Activated CD8-positive, alpha-beta memory T cell treated with anti-CD3 and anti-CD28 coated beads, Interleukin-2, amount 50 U/mL, for 48 hours (primary cell): ENCODE measurements at places on chromosomes 2 and 18.

DNA sequence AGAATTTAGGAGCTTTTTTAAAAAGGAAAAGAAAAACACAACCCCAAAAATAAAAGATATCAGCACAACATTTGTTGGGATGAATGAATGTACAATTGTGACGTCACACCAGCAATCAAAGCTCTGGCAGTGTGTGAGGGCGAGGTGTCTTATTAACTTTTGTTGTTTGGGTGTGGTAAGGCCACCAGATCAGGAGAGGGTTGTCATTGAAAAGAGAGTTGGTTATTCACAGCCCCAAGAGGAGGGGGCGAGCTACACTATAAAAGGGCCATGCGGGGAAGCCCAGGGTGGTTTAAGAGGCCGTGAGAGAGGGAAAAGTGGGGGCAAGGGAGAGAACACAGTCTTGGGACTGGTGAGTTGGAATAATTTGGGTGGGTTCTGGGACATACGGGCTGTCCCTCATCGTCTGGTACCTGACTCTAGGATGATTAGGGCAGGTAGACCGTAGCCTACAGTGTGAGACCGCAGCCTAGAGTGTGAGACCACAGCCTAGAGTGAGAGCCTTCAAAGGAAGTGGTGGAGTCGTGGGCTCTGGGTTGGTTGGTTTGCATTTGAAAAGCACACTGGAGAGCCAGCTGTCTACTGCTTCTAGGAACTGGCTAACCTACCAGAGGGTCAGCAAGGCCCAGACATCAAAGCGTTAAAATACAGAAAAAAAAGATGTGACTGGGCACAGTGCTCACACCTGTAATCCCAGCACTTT is 128.4 kb downstream of the INO80D start:
- DNase-seq = no peak

DNA sequence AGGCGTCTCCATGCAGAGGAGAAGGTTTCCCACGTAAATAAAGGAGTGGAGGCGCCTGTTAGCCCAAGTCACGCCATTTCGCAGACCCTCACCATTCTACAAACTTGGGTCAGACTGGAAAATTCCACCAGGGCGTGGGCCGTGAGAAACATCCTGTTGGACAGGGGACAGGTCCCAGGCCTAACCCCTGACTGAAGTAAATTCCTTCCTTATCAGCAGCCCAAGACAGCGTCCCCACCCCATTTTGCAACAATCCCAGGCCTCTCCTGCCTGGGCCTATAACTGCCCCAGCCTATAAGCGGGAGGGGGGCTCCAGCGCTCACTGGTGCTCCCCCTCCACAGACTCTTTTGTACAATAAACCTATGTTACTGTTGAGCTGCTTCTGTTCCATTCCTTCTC is 57.3 kb upstream of the CBLN2 start:
- no peak for DNase-seq

GRCh38 chr2:66550826-66551225 is 115.9 kb downstream of the MEIS1 start:
- no peak for DNase-seq

DNA sequence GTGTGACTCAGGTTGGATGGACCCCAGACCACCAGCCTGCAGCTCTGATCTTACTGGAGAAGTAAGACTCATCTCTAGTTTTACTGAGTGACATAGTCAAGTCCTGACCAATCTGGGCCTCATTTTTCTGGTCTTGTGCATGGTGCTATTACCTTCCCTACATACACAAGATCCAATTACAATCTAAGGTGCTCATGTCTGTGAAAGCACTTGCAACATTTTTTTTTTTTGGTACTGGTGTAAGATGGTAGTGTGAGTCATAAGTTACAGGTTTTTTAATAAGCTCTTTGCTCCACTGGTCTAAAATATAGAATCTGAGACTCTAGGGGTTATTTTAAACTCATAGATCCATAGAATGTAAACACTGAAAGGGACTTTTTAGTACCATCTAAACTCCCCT is 117.3 kb upstream of the EFEMP1 start:
- DNase-seq = no peak

GRCh38 chr2:177972782-177973181 is 99.8 kb downstream of the PDE11A start:
- DNase-seq = no peak

DNA sequence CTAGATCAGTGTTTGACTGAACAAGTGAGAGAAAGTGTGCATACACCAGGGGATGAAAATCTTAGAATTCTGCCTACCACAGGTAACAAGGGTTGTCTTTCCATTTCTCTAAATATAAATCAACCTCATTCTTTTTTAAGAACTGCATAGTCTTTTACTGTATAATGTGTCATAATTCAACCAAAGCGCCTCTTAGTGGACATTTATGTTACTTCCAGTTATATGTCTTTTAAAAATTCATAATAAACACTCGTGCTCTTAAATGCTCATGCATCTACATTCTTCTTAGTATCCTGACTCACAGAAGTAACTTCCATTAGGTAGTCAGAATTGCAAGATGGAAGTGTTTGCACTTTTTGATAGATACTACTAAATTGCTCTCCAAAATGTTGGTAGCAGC is 76.2 kb downstream of the CHRNA1 start:
- DNase-seq = no peak

DNA sequence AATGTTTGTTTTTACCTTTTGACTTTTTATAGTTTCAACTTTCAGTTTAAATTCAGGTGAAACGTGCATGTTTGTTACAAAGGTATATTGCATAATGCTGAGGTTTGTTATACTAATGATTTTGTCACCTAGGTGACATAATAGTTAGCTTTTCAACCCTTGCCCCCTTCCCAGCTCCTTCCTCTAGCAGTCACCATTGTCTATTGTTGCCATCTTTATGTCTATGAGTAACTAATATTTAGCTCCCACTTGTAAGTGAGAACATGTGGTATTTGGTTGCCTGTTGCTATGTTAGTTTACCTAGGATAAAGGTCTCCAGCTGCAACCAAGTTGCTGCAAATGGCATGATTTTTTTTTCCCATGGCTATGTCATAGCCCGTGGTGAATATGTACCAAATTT is 322.3 kb upstream of the SETBP1 start:
- DNase-seq = no peak

GRCh38 chr18:28185121-28185520 is 8.2 kb upstream of the CDH2 start:
- no peak for DNase-seq

GRCh38 chr2:237888389-237888788 is 29.0 kb downstream of the RAMP1 start:
- no peak for DNase-seq

DNA sequence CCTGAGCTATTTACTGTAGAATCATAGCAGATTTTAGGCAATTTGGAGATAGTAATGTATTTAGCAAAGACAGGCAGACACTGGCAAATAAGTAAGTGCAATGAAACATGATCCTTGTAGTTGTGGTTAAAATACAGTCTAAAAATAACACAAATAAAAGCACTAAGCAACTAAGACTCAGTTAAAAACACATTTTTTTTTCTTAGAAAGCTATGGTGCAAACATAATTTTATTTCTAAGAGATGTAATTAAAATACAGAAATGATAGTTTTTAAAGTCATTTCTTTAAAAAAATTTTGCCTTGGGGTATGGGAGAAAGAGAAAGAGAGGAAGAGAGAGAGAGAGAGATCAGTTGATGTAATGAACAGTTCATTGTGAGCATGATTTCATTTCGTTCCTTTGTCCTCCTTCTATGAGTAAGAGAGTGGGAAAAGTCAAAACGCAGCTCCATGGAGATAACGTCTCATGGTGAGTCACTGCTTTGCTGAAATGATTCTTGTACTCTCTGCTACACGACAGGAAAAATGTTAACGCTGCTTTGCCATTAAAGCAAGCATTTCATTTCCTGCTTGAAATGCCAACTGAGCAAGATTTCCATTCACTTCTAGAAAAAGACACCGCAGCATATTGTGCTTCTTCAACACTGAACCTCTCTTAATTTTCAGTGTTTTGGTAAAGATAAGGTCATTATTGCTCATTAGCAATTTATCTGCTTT is 61.3 kb upstream of the PGAP1 start:
- DNase-seq = no peak

DNA sequence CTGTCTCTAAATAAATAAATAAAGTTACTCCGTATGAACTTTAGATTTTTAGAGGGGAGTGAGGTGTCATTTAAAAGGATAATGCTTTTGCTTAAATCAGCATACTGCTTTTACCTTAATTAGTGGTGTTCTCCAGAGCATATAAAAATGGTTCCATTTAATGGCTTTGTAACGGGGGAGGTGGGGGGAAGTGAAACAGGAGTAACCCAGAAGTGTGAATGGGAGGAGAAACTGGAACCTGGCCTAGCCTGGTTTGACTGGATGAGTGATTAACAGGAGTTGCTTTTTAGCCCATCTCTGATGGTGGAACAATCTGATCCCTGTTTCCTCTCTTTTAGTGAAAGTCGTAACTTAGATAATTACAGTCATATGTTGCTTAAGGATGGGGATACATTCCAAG is 1.6 kb downstream of the CNDP2 start:
- DNase-seq = no peak

GRCh38 chr2:48415836-48416515 is 114.0 kb upstream of the STON1 start:
- no peak for DNase-seq

GRCh38 chr18:33745151-33745795 is 167.3 kb downstream of the ASXL3 start:
- DNase-seq = no peak

DNA sequence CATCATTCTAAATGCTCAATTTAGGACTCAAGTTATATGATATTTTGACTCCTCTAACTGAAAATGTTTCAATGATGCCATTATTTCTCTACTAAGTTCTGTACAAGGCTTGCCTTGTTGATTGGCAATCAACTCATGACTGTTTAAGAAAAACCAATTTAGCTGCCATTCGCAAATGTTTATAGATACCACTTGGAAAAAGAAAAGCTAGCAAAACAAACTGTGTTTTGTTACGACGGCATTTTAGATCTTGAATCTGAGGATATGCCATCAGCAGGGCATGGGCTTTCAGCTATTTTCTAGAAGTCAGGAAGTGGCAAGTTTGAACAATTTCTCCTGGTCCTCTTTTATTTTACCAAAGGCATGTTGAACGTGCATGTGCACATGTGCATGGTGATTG is 65.3 kb downstream of the MREG start:
- DNase-seq = no peak

- DNase-seq = no peak
Measured at GRCh38 chr2:37387148-37387835, 42.9 kb downstream of the QPCT start.

DNA sequence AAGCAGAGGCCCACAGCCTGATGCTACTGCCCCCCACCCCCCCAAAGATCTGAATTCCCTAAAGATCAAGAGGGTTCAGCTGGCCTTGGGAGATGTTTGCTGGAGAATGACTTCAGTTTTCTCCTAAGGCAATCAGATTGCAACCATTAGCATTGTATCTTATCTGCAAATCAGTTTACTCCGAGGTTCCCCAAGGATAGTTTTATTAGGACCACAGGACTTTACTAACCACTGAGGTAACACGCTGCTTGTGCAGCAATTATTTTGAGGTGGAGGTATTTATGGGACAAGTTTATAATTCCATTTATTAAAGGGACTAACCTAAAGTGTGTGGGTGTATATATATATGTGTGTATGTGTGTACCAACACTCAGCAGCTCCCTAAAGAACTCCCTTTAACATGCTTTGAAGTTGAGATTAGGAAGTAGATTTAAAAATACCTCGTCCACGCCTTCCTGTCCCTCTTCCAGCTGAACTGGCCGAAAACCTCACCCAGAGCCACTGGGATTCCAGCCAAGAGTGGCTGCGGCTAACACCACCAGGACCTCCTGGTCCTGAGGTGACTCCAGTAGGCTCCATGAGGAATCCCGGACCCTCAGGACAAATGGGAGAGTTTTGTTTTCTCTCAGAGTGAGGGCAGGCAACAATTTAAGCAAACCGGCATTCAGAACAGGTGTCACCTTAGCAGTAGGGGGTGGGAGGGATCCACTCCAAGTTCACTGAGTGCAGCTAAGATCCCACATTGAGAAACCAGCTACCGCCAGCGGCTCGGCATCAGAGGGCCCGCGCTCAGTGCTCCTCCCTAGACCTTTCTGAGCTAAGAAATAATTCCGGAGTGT is 3.0 kb upstream of the DLX1 start:
- DNase-seq = no peak

GRCh38 chr2:15058015-15058720 is 425.7 kb downstream of the LRATD1 start:
- no peak for DNase-seq

- DNase-seq = no peak
Measured at GRCh38 chr2:234256516-234256915, 206.0 kb downstream of the SPP2 start.

GRCh38 chr2:168920504-168921157 is 19.5 kb downstream of the G6PC2 start:
- no peak for DNase-seq

- DNase-seq = no peak
Measured at GRCh38 chr2:144730711-144731110, 210.8 kb upstream of the ZEB2 start.
